ENCODE measurements at places on chromosomes 5 and 9. TPM values are rescaled to one million over a fixed set of nuclear protein-coding genes. Genes with fewer than 3 reads are reported as not detected.

DELE1 gene
- polyA plus RNA-seq = 49.6 TPM

PSAT1 gene
- polyA plus RNA-seq = 16.9 TPM

SPATA31A3 gene
- not detected for polyA plus RNA-seq

SPINK7 gene
- polyA plus RNA-seq = not detected

TAF9 gene
- 201 TPM for polyA plus RNA-seq

PAEP gene
- polyA plus RNA-seq = not detected

CEL gene
- 0.95 TPM for polyA plus RNA-seq

DBH gene
- polyA plus RNA-seq = not detected

DEPDC1B gene
- 7.1 TPM for polyA plus RNA-seq

FUT7 gene
- polyA plus RNA-seq = 0.69 TPM

AMACR gene
- 28.5 TPM for polyA plus RNA-seq

DDX4 gene
- 0.54 TPM for polyA plus RNA-seq

TLR4 gene
- polyA plus RNA-seq = 0.07 TPM

PCDH1 gene
- polyA plus RNA-seq = 21.3 TPM

FAM240B gene
- polyA plus RNA-seq = not detected

SLC4A9 gene
- polyA plus RNA-seq = not detected

POU5F2 gene
- 0.07 TPM for polyA plus RNA-seq

FOXI1 gene
- polyA plus RNA-seq = not detected

ZBTB26 gene
- 8.5 TPM for polyA plus RNA-seq

OR1N1 gene
- not detected for polyA plus RNA-seq

NTNG2 gene
- polyA plus RNA-seq = 0.26 TPM

SSNA1 gene
- 195 TPM for polyA plus RNA-seq

C9orf153 gene
- not detected for polyA plus RNA-seq

PDCD1LG2 gene
- not detected for polyA plus RNA-seq

PLPPR1 gene
- polyA plus RNA-seq = 135 TPM

EPB41L4B gene
- 4.1 TPM for polyA plus RNA-seq

ANXA2R gene
- not detected for polyA plus RNA-seq

ANKRD55 gene
- 22.1 TPM for polyA plus RNA-seq

ITK gene
- not detected for polyA plus RNA-seq

C1QTNF2 gene
- polyA plus RNA-seq = not detected

LCNL1 gene
- 0.76 TPM for polyA plus RNA-seq

IER5L gene
- 20.8 TPM for polyA plus RNA-seq

NMUR2 gene
- not detected for polyA plus RNA-seq

RGMB gene
- 58.4 TPM for polyA plus RNA-seq

GPR150 gene
- polyA plus RNA-seq = not detected

N4BP3 gene
- 5.8 TPM for polyA plus RNA-seq
